ENCODE measurements at places on chromosomes 13 and 19.

DNA sequence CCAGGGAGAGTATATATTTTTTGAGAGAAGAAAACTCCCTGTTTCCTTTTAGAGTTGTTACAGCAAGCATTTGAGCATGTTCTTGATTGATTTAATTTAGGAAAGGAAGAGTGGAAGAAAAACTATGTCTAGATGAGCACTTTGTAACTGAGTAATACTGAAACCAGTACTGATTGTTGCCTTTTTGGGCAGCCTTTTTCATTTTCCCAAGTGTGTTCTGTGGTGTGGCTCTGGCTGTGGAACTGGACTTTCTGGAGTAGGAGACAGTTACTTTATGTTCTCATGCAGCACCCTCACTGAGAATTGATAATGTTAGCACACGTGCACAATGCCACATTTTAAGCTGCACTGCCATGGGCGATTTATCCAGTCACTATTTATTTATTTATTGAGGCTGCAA, 211.5 kb downstream of the LMO7 start:
- DNase-seq, result no peak

- DNase-seq, result no peak
Observed at GRCh38 chr13:54206626-54207025, 1178.0 kb downstream of the OLFM4 start.

DNA sequence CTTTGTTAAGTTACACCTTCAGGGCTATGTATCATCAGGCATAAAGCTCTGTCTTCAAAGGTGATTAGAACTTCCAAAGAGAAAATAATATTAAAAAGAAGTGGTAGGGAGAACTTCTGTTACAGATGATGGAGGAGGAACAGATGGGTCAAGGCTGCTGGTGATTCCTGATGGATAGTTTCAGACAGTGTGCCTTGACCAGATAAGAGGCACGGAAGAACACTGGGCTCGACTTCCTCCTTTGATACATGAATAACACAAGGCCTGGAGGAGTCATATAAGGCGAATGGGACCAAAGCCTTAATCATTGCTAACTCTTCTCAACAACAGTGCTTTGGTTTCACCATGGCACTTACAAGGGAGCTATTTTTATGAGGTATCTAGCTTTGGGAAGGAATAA, 128.1 kb upstream of the RXFP2 start:
- no peak for DNase-seq

GRCh38 chr13:22789027-22789593, 391.7 kb upstream of the SGCG start:
- no peak for DNase-seq

DNA sequence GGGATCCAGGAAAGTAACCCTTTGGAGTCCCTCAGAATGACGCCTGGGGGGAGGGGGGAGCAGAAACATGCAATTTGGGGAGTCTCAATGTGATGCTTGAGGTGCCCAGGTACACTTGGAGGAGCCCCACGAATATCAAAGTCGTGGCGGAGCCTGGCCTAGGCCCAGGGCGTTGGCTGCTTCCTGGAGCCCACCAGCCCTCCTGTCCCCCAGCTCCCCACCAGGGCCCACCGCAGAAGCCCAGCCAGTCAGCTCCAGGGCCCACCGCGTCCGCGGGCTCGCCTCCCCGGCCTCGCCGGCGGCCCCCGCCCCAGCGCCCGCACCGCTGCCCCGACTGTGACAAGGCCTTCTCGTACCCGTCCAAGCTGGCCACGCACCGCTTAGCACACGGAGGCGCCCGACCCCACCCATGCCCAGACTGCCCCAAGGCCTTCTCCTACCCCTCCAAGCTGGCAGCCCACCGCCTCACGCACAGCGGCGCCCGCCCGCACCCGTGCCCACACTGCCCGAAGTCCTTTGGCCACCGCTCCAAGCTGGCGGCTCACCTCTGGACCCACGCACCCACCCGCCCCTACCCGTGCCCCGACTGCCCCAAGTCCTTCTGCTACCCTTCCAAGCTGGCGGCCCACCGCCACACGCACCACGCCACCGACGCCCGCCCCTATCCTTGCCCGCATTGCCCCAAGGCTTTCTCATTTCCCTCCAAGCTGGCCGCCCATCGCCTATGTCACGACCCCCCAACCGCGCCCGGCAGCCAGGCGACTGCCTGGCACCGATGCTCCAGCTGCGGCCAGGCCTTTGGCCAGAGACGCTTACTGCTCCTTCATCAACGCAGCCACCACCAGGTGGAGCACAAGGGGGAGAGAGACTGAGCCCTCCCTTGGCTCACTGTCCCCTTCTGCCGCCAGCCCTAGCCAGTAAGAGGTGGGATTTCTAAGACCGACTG, 2.1 kb downstream of the ZNF575 start:
- no peak for DNase-seq

All from T1000 (cell line).